GOT3 (cell line): ENCODE measurements at places on chromosomes 3 and 15.

DNA sequence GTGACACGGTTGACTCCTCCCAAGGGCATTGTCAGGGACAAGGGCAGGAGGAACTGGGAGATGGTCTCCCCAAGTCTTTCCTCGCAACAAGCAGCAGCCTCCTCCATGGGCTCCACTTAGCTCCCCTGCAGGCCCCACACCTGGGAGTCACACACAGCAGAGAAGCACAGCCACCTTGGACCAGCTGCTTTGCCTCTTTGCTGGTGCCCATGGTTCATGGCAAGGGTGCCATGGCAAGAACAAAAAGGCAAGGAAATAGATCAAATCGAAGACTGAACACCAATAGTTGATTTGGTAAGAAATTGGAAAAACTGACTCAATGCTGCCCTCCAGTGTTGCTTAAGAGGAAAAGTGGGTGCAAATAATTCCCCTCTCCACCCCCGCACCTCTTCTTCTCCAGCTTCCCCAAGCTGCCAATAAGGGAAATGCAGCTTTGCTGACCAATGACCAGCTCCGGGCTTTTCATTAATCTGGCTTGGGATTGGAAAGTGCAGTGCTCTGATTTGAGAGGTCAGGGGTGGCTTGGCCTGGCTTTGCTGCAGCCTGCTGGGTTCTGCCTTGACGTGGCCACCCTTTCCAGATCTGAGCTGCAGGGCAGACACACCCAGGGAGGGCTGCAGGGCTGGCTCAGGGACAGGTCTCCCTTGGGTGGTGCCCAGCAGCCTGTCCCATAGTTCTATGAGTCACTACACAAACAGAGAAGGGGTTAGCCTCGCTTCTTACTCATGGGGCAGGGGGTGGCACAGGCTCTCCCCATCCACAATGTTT lies 162.0 kb downstream of the KLF13 start:
- peak; percentile 79 for DNase-seq

DNA sequence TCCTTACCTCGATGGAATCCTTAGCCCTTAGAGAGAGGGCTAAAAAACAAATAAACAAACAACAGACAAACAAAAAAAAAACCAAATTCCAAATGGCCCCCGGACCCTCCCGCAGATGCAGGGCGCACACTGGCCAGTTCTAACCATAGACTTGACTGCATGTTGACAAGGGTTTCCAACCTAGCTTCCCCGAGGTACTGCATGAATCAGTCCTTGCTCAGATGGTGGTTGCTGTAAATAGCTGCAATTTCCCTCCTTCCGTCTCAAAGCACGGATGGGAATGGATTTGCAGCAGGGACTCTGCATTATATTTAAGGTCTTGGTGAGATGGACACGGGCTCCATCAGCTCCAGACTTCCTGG lies 162.8 kb downstream of the CD47 start:
- no peak for DNase-seq

- DNase-seq, result no peak
Observed at GRCh38 chr3:163462446-163462845, 1615.8 kb downstream of the SI start.

- DNase-seq, result no peak
Observed at GRCh38 chr3:126849768-126850167, 133.1 kb upstream of the PLXNA1 start.

DNA sequence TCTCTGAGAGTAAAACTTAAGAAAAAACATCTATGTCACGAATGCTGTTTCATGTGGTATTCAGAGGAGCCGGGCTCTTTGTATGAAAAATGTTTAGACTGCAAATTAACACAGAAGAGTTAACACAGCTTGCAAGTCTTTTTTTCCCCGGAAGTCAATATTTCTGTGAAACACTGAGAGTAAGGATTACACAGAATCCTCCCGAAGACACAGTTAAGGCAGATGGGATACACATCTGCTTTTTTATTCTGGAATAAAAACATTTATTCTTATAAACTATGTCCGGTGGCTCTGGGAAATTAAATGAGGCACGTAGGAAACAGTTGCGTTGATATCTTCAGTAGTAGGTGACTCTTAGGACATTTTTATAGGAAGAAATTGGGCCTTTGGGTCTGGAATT lies 180.6 kb downstream of the PTPRG start:
- DNase-seq, result no peak

- no peak for DNase-seq
Observed at GRCh38 chr3:126389794-126390146, 4.9 kb upstream of the CFAP100 start.

DNA sequence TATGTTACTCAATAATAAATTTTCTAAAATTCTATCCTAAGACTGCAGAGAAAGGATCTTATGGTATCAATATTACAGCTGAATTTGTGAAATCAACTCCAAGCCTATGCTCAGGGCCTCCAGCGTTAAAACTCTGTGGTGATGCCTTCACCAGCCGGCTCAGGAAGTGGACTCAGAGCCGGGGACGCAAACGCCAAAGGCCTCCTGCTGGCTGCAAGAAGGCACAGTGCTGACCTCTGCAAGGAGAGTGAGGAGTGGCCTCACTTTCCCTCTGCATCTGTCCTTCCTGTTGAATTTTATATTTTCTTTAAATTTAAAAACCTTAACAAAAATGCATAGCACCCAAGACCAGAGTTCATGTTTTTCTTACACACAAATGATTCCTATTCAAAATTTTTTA lies 48.5 kb downstream of the HERC2 start:
- DNase-seq, result no peak

DNA sequence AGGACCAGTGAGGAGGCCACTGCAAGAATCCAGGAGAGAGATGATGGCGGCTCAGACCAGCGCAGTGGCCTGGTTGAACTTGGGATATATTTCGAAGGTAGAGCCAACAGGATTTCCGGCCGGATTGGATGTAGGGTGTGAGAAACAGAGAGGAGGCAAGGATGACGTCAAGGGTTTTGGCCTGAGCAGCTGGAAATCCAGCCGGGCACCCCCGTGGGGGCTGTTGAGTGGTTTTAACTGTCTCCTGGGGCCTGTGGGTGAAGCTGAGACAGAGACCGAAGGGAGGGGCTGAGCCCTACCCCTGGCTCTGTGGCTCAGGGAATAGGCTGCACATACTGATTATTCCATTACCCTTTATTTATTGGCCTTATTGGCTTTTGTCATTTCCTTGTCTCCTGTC lies 45.7 kb downstream of the EXOG start:
- no peak for DNase-seq

- DNase-seq, result no peak
Observed at GRCh38 chr3:148077318-148077923, 620.3 kb upstream of the AGTR1 start.

DNA sequence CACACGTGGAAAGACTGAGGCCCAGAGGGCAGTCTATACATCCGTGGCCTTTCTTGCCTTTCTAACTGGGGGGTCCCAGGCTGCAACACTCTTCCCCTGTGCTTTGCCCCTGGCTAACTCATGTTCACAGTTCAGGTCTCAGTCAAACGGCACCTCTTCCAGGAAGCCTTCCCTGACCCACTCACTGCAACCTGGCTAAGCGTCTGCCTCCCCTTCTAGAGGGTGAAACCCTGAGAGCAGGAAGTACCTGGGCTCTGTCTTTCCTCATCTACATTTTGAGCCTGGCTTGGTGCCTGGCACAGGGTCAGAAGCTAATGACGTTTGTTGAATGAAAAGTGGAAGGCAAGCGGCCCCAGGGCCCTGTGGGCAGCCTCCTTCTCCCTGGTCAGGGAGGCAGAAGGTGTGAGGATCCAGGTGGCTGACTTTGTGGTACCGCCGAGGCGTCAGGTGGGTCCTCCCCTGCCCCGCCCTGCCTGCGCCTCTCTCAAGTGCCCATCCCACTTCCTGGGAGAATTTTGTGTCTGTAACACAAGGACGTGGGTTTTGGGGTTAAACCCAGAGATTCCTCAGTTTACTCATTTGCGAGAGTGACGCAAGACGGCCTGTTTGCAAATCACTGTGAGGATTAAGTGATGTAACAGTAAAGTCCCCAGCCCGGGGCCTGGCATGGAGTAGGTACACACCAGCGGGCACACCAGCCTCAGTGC lies 32.1 kb downstream of the DNASE1L3 start:
- DNase-seq, result no peak

- no peak for DNase-seq
Observed at GRCh38 chr3:5294356-5294755, 106.8 kb downstream of the EDEM1 start.

DNA sequence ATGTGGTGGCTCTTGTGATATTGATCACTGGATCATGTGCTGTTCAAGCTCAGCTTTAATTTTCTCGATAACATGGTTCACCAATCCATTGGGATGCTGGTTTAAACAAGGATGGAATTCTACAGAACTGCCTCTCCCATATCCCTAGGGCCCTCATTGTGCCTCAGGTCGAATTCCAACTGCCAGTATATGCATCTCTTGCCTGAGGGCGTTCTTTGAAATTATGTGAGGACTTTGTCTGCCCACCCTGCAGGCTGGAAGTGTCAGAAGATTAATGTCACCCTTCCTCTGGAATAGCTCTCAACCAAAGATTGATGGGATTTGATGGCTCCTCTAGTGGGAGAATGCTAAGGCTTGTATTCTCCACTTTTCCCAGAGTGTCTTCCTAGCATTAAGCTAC lies 175.6 kb upstream of the GALNT15 start:
- no peak for DNase-seq

- DNase-seq, result no peak
Observed at GRCh38 chr3:64895106-64895990, 207.5 kb upstream of the ADAMTS9 start.
